ENCODE measurements at places on chromosomes 3 and 15.

DNA sequence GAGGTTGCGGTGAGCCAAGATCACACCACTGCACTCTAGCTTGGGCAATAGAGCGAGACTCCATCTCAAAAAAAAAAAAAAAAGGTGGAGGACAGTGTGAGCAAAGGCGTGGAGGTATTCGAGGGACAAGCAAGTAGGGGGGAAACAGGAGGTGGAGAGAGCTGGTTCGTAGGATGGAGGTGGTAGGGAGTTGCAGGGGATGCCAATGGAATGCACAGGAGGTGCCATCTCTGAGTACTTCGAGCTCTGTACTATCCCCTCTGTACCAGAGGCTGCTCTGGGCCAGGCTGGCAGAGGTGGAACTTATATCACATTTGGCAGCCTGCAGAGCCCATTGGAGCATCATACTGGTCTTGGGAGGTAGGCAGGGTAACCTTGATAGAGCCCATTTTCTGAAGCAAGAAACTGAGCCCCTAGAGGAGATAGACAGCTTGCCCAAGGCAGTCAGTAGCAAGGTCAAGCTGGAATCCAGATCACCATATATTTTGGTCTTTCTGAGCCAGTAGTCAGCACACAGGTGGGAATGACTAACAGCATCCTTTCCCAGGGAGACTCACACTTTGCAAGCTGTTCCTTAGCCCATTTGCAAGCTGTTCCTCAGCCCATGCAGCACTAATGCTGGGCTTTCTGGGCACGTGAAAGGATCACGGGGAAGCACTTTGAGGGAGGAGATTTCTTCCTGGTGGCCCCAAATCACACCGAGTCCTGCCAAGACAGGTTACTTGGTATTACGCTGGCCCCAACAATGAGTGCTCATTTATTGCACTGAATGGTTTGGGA is 9.2 kb upstream of the CCDC33 start:
- DNase-seq: no peak

- no peak for DNase-seq
These were observed 394.2 kb upstream of the EPHA3 start for GRCh38 chr3:88713233-88713691.

DNA sequence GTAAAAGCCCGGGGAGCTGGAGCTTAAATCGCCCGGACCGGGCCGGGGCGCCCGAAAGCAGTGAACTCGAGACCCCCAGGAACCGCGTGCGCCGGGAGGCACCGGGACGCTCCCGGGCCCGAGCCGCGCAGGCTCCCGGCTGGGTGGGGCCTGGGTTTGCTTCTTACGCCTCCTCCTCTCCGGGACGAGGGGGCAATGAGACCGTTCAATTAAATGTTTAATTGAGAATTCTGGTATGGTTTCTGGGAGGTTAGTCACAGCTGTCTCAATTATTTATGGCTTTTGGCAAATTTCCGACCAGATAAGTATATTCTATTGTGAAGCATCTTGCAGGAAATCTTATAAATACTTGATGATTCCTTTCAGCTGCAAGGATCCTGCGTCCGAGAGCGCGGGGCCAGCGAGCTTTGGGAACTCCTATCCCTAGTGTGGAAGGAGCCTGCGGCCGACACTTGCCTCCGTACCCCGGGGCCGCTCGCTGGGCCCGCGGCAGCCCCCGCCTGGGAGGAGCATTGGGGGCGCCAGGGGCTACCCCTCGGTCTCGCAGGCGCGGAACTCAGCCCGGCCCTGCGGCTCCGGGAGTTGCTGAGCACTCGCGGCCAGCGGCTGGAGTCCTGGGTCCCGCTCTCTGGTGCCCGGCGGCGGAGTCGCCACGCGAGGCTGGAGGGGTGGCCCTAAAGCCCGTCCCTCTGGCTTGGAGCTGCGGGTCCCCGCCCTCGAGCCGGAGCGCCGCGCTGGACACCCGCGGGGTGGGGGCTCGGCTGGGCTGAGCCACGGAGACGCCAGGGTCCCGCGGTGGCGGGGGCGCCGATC is 10.3 kb downstream of the ISL2 start:
- DNase-seq: no peak

GRCh38 chr3:58867621-58868020 is 182.2 kb downstream of the CFAP20DC start:
- no peak for DNase-seq

DNA sequence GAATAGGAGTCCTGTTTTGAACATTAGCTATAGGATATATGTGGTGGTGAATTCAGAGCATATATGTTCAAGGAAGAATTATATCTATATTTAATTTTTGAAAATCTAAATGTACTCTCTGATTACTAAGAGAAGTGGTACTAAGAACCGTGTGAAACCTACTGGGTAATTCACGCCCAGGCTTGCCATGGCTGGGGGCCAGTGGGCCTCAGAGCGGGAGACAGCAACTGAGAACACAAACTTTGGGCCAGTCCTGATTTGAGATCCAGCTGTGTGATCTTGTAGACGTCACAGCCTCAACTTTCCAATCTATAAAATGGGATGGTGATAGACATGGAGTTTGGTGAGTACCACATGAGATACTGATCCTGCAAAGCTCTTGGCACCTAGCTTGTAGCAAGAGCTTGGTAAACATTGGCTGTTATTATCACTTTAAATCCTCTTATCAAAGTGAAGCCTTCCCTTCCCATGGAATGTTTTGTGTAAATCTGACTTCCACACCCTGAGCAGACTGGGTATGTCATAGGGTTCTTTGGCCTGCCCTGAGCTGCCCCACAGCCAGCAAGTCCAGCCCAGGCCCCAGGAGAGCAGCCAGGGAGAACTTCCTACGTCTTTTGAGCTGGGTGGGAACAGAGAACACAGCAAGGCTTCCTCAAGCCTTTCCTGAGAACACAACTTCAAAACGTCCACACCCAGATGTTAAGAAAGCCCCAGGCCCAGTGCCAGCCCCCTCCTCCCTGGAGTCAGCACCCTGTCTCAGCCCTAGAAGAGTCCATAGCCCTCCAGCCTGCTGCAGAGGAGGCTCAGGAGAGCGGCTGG is 8.2 kb upstream of the PAQR5 start:
- DNase-seq: no peak

DNA sequence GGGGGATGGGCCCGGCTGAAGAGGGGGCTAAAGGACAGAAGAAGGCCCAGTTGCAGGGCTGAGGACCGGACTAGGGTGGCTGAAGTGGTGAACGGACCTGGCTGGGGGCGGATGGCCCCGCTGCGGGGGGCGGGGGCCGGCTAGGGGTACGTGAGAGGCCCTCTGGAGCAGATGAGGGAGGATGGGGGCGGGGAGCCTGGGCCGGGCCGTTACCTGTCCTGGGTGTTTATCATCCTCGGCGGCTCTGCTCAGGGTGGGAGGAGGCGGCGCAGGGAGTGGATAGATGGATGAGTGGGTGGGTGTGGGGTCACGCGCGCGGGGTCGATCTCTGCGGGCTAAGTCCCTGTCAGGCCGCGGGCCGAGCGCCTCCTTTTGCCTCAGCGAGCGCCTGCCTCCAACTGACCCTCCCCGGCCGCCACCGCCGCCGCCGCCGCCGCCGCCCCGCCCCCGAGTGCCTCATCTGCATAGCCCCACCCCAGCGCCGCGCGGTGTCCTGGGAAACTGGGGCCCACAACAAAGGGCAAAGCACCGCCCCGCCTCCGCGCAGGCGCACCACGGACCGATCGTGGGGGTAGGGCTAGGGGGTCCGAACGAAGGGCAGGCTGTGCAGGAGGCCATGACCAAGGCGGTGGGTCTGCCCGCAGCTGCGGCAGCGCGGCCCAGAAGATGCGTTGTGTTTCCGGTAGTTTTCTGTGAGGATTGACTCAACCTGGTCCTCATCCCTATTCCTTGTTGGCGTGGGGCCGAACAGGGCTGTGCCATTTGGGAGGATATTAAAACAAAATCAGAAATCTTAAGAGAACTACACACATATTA is 72.4 kb downstream of the RBPMS2 start:
- DNase-seq: peak; percentile 68

GRCh38 chr3:16056217-16056616 is 118.3 kb upstream of the GALNT15 start:
- DNase-seq: no peak

- no peak for DNase-seq
These were observed 67.3 kb downstream of the VGLL4 start for GRCh38 chr3:11576453-11576852.

DNA sequence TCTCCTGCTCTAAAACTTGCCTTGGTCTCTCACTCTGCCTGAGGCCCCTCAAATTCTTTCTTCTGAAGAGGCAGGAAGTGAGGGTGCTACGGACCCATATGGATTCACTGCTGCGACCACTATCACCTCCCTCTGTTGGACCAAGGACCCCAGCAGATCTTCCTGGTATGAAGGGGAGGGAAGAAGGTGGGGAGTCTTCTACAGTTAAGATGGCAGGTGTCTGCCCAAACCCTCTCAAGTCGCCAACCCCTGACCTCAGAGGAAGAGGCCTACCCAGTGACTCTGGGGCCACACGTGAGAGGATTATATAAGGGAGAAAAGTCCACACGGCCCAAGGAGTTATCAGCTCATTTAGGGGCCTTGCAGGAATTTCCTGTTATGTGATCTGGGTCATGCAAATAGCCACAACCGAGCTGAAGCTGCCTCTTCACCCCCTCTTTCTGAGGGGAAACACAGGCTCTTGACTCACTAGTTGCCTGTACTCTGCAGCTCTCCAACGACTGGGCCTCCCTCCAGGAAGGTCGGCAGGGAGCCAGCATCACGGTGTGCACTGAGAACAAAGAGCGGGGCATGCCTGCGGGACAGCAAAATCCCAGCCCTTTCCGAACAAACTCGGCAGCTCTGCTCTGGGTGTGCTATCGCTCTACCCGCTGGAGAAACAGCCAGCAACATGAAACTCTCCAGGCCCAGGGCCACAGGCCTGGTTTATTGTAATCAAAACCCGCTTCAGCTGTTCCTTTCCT is 116.0 kb downstream of the XXYLT1 start:
- DNase-seq: no peak

GRCh38 chr3:117435506-117435905 is 725.9 kb downstream of the TUSC7 start:
- no peak for DNase-seq

- no peak for DNase-seq
These were observed 13.0 kb downstream of the NKTR start for GRCh38 chr3:42613462-42613861.

GRCh38 chr3:62585861-62586260 is 212.5 kb upstream of the FEZF2 start:
- no peak for DNase-seq

DNA sequence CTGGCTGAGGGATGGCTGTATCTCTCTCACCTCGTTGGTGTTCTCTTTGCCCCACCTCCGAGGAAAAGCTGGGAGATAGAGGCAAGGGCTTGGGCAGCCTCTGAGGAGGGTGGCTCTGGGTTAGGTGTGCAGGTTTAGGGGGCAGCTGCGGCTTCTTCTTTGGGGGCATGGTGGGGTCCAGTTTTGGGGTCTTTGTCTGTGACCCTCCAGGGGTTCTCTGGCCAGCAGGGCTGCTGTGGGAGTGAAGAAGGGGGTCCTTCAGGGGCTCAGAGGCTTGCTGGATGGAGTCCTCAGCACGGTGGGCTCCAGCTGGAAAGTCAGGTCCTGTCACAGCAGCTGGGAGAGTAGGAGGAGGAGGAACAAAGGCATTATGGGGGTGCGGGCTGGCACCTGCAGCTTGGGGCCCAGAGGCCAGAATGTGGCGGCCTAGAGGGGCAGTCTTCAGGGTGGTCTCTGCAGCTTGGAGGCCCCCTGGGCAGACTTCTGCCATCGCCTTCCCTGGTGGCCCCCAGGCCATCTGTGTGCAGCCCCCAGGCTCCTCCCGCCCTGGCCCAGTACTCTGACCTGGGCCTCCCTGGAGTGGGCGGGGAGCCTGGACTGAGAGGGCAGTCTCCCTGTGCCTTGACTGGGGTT is 7.0 kb downstream of the XIRP1 start:
- no peak for DNase-seq

- no peak for DNase-seq
These were observed 697 bp downstream of the CHSY1 start for GRCh38 chr15:101250873-101251829.

GRCh38 chr3:140250945-140251344 is 316.0 kb downstream of the CLSTN2 start:
- no peak for DNase-seq

DNA sequence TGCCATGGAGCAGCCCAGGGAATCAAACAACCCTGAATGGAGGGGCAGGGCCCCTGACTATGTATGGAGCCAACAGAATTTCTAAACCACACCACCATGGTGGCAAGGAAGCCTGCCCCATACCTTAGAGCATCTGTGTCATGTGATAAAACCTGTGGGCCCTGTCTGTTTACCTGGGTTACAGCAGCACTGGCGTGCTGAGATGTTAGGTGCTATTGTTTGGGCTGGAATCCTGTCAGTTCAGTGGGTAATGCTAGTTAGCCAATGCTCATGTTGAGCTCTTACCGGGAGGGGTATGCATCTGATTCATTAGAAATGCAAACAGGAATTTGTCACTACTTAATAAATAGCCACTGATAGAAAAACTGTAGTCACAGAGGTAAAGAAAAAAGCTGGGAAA is 63.5 kb upstream of the ETV5 start:
- no peak for DNase-seq

GRCh38 chr3:11671648-11672100 is 28.0 kb upstream of the VGLL4 start:
- no peak for DNase-seq

GRCh38 chr3:141894524-141895176 is 18.2 kb downstream of the ATP1B3 start:
- no peak for DNase-seq

DNA sequence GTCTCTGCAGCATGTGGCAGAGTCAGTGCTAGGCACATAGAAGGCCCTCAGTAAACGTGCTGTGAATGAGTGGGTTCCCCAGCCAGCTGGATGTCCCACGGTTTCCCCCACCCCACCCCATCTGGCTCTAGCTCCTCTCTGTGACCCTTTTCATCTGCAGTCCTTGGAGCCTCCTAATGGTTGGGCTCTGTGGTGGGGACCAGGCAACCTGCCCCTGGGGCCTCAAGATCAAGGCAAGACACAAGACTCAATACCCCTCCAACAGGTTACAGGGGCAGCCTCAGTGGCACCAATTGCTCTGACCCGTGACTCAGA is 17.1 kb upstream of the CYP11A1 start:
- no peak for DNase-seq

GRCh38 chr3:55408193-55408826 is 78.8 kb downstream of the WNT5A start:
- no peak for DNase-seq

- no peak for DNase-seq
These were observed 30.1 kb downstream of the PLOD2 start for GRCh38 chr3:146130881-146131371.

GRCh38 chr15:101539930-101540329 is 50.4 kb upstream of the PCSK6 start:
- DNase-seq: no peak

GRCh38 chr3:18239674-18240073 is 185.5 kb downstream of the SATB1 start:
- no peak for DNase-seq

DNA sequence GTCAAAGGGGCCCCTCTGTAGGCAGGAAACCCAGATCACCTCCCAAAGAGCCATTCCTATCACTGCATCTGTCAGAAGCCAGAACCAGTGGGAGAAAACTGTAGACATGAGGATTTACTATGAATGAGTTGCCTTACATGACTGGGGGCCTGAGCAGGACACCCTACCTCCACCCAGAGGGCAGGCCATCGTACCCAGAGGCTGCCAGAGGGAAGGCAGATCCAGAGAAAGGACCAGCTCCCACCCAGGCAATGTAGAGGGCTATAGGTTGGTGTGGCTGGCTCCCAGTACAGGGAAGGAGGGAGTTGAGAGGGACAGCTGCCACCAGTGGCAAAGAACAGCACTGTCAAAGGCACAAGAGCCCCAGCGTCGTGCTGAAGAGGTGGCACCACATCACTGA is 233.2 kb downstream of the OCA2 start:
- DNase-seq: no peak

Measured in NCI-H510A (cell line).